CD14-positive monocyte (primary cell): ENCODE measurements at places on chromosomes 2 and 18.
A peak's percentile ranks its signal among the peaks of the same experiment; 100 is the strongest.

- no peak for DNase-seq
These were observed 15.8 kb upstream of the COL6A3 start for GRCh38 chr2:237429753-237430152.

DNA sequence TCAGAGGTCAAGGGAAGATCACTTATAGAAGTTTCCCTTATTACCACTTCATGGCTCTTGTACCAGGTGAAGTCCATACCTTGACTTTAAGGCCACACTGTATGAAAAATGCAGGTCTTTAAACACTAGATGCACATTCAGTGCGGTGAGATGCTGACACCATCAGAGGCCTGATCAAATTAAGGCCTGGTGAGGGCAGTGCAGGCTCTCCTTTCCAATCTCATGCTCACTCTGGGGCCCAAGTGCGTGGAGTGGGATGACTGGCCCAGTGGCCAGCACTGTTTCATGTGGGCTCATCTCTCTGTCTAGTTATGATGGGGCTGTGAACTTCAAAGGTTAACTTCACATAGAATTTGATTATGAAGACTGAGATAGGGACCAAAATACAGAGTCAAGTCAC lies 281.1 kb downstream of the SLC4A3 start:
- no peak for DNase-seq

GRCh38 chr2:122079844-122080243 lies 324.4 kb downstream of the TSN start:
- no peak for DNase-seq

DNA sequence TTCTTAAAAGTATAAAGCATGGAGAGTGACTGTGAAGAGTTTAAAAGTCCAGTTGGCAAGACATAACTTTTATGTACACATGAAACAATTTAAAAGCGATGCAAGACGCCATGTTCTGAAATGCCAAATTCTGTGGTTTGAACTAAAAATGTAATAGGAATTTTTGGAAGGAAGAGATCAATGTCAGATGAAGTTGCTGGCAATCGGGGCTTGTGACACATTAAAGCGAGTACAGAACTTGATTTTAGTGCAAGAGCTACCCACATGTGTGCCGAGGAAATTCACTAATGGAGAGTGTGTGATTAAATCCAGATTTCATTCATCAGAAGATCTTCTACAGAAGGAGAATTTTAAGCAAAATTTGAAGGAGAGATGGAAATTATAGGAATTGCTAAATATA lies 220.2 kb upstream of the CCDC68 start:
- DNase-seq, result no peak

DNA sequence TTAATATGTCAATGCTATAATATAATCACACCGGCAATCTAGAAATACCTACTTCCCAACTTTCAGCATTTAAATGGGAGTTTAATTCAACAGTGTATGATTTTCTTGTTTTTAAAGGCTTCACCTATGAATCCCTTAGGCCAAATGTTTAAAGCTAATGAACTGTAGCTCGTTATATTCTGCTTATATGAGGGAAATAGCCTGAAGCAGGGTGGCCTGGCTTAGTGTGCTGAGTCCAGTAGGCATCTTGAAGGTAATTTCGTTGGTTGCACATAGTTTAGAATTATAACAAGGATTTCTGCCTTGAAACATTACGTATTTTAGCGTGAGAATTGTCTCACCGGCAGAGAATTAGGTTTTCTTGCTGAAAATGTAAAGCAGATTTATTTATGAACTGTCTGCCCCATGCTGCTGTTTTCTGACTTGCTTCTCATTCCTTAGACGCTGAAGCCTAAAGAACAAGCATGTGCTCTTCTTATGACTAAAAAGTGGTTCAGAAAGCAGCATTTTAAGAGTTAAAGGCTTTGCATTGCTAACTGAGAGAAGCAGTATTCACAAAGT lies 433.7 kb upstream of the RAB12 start:
- no peak for DNase-seq

- DNase-seq, result no peak
These were observed 136.1 kb upstream of the RIOK3 start for GRCh38 chr18:23316988-23317387.

DNA sequence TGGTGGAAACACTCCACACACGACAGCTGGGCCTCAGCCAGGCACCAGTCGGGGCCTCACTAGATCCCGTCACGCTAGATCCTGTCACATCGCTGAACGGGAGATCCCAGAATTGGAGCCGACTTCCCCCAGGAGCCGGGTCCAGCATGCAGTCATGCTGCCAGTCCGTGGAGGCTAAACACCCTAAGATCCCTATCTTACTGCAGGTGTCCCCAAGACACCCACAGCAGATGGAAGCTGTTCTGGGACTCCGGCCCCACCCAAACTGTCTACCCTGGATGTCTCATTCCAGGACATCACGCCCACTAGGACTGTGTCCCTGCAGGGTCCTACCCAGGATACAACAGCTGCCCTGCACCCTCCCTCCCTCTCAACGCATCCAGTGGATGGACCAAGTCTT lies 23.4 kb downstream of the ZNF516 start:
- DNase-seq, result no peak

GRCh38 chr2:63436488-63436887 lies 151.8 kb downstream of the WDPCP start:
- no peak for DNase-seq

DNA sequence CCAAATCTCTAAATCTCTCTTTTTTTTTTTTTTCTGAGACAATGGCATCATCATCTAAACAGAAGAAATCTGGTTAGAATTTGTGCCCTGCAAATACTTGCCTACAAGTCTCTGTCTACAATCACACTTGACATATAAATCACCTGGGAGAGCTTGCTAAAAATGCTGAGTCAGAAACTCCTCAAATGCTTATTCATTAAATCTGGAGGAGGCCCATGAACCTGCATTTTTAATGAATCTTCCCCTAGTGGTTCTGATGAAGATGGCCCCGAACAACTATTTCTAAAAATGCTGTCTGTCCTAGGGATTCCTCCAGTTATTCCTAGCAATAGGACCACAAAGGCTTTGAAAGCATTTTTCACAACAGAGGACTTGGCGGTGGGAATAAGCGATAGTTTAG lies 1.6 kb upstream of the CSRNP3 start:
- DNase-seq, result no peak

DNA sequence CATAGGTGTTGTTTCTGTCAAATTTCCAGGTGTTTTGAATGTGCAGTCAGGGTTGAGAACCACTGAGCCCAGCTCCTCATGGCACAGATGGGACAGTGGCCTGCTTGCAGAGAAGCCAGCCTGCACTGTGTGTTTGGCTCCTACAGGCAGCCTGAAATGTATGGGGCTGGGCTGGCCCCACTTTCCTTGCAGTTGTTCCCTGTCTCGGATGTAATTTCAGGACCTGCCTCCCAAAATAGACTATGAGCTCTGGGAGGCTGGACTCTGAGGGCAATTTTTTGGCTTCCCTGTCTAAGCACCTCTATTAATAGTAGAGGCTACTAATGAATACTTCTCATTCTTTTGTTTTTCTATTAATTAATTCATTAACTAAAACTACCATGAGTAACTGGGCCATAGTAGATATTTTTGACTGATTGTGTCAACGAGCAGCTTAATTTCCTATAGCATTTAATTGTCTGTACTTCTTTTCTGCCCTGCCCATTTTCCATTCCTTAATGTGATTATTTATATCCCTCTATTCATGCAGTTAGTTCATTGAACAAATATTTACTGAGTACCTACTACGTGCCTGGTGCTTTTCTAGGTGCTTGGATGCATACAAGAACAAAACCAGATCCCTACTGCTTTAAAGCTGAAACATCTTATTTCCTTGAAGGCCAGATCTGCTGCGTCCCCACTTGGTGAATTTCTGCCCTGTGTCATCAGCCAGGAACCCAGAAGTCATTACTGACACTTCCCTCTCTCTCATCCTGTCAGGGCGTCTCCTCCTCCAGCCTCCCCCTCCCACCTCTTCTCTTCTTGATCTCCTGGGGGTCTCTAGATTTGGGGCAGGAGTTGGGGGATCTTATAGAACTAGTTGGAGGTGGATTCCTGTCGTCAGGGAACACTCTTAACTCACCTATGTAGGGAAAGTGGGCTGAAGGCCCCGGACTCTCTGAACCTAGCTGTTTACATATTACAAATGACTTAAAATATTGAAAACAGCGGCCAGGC lies 16.3 kb downstream of the DYSF start:
- DNase-seq, result no peak

- no peak for DNase-seq
These were observed 80.8 kb downstream of the TCF7L1 start for GRCh38 chr2:85213901-85214512.

DNA sequence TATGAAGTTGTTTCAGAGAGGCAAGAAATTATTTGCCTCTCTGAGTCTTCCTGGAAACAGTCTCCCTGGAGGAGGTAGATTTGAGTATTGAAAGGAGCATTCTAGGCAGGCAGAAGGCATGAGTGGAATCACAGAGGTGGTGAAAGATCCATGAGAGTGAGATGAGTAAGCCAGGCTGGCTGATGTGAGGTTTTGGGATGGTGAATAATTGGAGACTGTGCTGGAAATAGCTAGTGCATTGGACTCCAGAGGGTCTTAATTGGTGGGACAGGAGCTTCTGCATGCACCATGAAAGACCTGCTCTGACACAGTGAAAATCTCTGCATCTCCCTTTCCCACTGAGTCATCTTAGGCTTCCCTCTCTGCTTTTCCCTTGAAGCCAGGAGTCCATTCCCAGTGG lies 46.3 kb downstream of the CDC42EP3 start:
- no peak for DNase-seq

DNA sequence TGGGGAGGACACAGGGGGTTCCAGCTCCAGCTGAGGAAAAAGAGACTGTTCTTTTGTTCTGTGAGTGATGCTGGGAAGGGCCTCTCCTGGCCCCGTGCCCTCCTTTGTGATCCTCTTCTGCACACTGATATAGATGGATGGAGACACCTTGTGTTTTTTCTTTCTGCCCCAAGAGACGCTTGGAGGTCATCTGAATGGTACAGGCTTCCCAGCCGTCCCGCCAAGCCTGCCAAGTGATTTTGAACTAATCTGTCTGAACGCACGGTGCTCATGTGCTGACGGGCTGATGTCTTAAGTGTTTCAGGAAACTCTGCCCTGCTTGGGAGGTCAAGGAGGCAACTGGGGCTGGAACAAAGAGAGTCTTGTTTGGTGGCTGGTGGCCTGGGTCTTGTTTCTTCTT lies 57.5 kb downstream of the KIF5C start:
- DNase-seq, result no peak

- DNase-seq, result no peak
These were observed 275.5 kb downstream of the MBD2 start for GRCh38 chr18:53948991-53949390.

DNA sequence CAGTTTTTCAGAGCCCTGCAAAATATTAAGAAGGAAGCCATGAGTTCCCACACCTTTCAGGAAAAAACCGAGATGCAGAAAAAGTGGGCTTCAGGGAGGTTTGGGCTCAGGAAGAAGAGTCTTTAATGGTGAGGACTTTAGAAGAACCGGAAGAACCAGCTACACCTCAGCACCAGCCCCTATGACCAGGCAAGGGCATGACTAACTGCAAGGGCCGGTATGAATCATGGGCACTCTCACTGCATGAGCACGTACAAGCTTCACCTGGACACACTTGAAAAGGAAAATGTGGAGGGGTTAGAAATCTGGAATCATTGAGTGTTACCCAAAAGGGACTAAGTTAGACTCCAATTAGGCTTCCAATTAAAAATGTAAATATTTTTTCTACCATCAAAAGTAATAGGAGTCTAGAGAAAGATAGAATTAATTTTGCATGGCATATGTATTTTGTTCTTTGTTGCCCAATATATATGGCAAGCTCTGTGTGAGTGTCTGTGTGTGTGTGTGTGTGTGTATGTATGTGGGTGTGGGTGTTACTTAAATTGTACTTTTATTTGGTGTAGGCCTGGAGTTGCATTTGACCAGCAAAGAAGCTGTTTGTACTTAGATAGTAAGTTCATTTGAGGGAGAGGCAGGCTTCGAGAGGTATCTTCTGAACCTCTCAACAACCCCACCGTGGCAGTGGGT lies 66.5 kb upstream of the THUMPD2 start:
- DNase-seq, result no peak

- peak; percentile 84 for DNase-seq
These were observed 302.4 kb downstream of the PLCL1 start for GRCh38 chr2:198106621-198107385.

DNA sequence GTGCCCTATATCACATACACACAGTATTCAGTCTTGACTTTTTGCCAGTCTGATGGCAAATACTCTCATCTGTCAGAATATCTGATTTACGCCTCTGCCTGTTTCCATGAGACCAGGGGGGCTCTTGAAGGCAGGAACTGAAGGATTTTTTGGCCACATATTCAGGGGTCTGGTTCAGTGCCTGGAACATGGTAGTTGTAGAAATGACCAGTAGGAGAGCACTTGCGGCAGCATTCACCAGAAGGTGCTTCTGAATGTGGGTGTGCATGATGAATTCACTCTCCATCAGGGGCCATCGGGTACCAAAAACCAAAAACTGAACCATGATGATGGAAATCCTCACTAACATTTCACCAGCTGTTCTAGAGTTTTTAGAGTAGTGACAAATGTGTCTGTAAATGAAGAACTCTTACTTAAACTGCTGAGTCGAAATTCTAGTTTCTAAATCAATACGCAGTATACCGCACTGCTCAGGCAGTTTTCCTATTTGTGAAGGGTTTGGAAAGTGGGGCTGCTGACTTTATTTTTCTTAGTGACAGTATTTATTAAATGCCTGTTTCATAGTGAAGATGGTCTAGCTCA lies 54.6 kb downstream of the MERTK start:
- DNase-seq, result no peak

- peak; percentile 22 for DNase-seq
These were observed 11.3 kb downstream of the HYCC2 start for GRCh38 chr2:201059961-201060755.

DNA sequence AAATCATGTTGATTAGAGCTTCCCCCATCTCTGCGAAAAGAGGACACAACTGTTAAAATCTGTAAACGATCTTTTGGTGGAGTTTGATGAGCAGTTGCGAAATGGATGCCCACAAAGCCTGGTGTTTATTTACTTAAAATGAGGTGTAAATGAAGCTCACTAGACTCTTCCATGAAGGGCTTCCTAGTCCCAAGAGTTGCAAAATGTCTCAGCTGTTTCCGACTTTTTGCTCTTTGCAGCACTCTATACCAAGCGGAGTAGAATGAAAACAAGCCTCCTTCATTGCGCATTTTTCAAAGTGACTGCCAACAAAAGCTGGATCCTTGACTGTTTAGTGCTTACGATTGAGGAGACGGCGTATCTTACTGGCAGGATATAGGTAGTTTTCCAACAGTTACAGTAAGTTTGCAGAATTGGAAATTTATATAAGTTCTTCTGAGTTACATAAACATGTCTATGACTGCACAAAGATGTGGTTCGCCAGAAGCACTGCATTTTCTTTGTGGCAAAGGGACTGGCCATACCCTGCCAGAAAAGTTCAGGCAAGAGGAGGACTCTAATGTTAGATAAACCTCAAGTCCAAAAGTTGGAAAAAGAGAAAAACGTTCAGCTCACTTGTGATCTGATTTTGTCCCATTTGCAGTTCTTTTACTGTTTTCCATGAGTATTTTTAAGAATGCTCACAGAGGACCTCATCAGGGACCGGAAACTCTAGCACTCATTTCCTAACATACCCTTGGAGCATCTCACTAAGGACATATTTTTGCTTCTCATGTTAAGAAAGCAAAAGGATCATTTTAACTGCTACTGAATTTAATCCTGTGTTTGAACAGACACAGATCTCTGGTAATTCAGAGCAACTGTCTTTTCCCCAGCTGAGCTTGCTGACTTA lies 42.7 kb downstream of the COLEC12 start:
- no peak for DNase-seq
